Karpas-422 (cell line): ENCODE measurements at places on chromosomes 4 and X.

- DNase-seq = no peak
- peak overlapping the region; percentile 76 for H3K27ac ChIP-seq
- H3K4me1 ChIP-seq = peaks cover 72% of the 10 kb centered on the region
- no peaks in the 10 kb centered on the region for H3K27me3 ChIP-seq
- peaks cover 6% of the 10 kb centered on the region; the same call in 1 of the 2 replicates for H3K36me3 ChIP-seq
- H3K4me3 ChIP-seq = peak overlapping the region; percentile 30; the same call in 1 of the 2 replicates
Measured at GRCh38 chrX:19874391-19875049, 12.9 kb downstream of the SH3KBP1 start.

DNA sequence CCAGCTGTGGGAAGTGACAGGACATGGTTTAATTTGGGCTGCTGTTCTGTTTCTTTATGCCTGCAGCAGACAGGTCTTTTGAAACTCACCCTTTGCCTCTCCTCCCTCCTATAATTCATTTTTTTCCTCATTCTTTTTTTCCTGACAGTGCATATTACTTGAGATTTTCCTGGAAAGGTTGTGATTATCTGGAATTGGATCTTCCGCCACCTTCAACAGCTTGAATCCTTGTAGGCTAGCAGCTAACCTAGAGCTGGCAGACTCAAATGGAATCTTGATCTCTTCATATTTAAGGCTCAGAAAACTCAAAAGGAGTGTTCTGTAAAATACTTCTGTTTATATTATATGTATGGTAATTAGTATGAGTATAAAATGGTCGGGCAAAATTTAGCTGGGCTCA, 49.3 kb upstream of the CLCN4 start:
- no peaks in the 10 kb centered on the region for H3K27me3 ChIP-seq
- peaks cover 17% of the 10 kb centered on the region for H3K4me1 ChIP-seq
- H3K4me3 ChIP-seq = no peak overlapping the region

- no peaks in the 10 kb centered on the region for H3K36me3 ChIP-seq
- H3K4me1 ChIP-seq = peaks cover 5% of the 10 kb centered on the region
- H3K27me3 ChIP-seq = no peaks in the 10 kb centered on the region
- no peak overlapping the region for H3K27ac ChIP-seq
- DNase-seq = no peak
Measured at GRCh38 chrX:85988353-85988752, 59.0 kb downstream of the CHM start.

GRCh38 chrX:20312018-20312417, 45.3 kb upstream of the RPS6KA3 start:
- H3K4me3 ChIP-seq = no peak overlapping the region
- DNase-seq = no peak
- H3K4me1 ChIP-seq = peaks cover 11% of the 10 kb centered on the region
- no peaks in the 10 kb centered on the region for H3K36me3 ChIP-seq
- no peaks in the 10 kb centered on the region for H3K27me3 ChIP-seq

DNA sequence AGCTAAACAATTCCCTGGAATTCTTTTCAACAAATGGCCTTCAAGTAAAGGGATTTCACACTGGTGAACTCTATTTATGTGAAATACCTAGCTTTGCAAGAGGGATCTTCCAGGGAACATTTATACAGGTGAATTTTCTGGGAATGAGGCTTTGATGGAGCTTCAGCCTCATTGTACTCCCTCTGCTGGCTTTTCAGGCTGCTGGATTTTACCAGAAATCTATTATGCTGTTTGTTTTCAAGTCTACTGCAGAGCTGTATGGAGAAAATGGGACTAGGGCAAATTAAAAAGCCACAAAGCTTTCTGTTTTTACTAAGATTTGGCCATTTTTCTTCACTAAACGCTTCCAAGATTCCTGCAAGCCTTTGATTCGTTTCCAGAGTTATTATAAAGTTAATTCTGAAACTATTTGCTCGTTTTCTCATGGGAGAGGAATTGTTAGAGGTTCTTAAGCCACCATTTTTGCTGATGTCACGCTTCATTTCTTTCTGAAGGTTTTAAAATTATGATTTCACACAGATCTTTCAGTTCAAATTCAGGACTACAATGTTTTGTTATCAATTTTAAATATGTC, 31.6 kb downstream of the KDM6A start:
- no peak for DNase-seq
- peak overlapping the region; percentile 53; the same call in 1 of the 2 replicates for H3K4me3 ChIP-seq
- no peaks in the 10 kb centered on the region for H3K36me3 ChIP-seq
- peaks cover 72% of the 10 kb centered on the region for H3K4me1 ChIP-seq
- H3K27me3 ChIP-seq = no peaks in the 10 kb centered on the region

GRCh38 chr4:123256901-123257300, 139.7 kb upstream of the SPRY1 start:
- no peak overlapping the region for H3K4me3 ChIP-seq
- DNase-seq = peak; percentile 17
- peaks cover 9% of the 10 kb centered on the region for H3K4me1 ChIP-seq
- no peak overlapping the region for H3K27ac ChIP-seq

DNA sequence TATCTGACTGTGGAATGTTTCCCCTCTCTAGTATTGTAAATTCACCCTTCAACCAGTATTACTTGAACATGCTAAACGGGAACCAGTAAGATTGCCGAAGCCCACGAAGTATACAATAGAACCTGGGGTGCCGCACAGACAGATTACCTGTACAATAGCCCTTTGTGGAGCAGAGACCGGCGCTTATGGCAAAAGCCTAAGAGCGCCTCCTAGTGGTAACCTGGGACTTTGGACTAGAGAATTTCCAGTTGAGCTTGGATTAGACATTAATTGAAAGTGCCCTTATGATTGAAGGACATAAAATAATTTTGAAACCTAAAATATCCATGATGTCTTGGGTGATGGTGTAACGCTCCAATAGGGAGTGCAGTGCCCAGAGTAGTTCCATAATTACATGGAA, 14.1 kb downstream of the ZNF157 start:
- no peak overlapping the region for H3K4me3 ChIP-seq
- DNase-seq = peak; percentile 91

GRCh38 chr4:92599044-92599443, 295.3 kb downstream of the GRID2 start:
- DNase-seq = no peak
- no peak overlapping the region for H3K4me3 ChIP-seq
- no peaks in the 10 kb centered on the region for H3K27me3 ChIP-seq
- no peaks in the 10 kb centered on the region for H3K36me3 ChIP-seq

DNA sequence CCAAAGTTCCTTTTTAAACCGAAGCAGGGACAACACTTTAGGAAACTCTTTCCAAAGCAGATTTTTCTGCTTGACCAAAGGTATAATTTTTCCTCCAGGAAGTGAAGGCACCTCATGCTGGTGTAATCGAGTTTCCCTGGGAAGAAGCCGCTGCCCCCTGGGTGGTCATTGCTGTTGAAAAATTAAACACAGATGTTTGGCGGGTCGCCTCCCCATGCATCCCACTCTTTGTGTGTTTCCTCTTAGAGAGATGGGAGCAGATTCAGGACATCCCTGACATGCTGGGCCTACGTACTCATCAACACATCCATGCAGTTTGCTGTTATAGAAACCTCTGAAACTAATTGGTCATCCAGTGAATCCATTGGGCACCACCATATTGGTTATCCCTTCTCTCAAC, 179.2 kb upstream of the HCCS start:
- H3K4me3 ChIP-seq = no peak overlapping the region
- H3K4me1 ChIP-seq = no peaks in the 10 kb centered on the region
- H3K27ac ChIP-seq = no peak overlapping the region
- H3K36me3 ChIP-seq = no peaks in the 10 kb centered on the region
- no peaks in the 10 kb centered on the region for H3K27me3 ChIP-seq

GRCh38 chr4:163693211-163693610, 198.7 kb downstream of the TMA16 start:
- H3K4me1 ChIP-seq = no peaks in the 10 kb centered on the region
- H3K27me3 ChIP-seq = no peaks in the 10 kb centered on the region
- H3K4me3 ChIP-seq = no peak overlapping the region
- no peaks in the 10 kb centered on the region for H3K36me3 ChIP-seq

GRCh38 chr4:67765928-67766327, 11.7 kb upstream of the GNRHR start:
- H3K36me3 ChIP-seq = no peaks in the 10 kb centered on the region
- H3K27me3 ChIP-seq = no peaks in the 10 kb centered on the region
- no peaks in the 10 kb centered on the region for H3K4me1 ChIP-seq
- no peak overlapping the region for H3K4me3 ChIP-seq

- no peak overlapping the region for H3K4me3 ChIP-seq
- no peak overlapping the region for H3K27ac ChIP-seq
- DNase-seq = no peak
Measured at GRCh38 chrX:2784026-2784425, 32.2 kb downstream of the XG start.

DNA sequence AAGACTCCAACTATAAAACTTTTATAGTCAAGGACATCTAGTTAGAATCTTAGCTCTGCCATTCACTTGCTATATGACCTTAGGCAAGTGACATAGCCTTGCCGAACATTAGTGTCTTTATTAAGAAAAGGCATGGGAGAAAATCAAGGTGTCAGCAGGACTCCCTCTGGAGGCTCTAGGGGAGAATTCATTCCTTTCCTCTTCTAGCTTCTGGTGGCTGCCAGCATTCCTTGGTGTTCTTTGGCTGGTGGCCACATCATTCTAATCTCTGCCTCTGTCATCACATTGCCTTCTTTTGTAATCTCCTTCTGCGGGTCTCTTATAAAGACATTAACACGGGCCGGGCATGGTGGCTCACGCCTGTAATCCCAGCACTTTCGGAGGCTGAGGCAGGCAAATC, 99.8 kb downstream of the PPP1R2C start:
- no peak for DNase-seq
- H3K27me3 ChIP-seq = no peaks in the 10 kb centered on the region
- H3K4me1 ChIP-seq = no peaks in the 10 kb centered on the region
- no peaks in the 10 kb centered on the region for H3K36me3 ChIP-seq
- no peak overlapping the region for H3K4me3 ChIP-seq

- no peak for DNase-seq
- H3K36me3 ChIP-seq = no peaks in the 10 kb centered on the region
- H3K4me1 ChIP-seq = no peaks in the 10 kb centered on the region
- no peak overlapping the region for H3K4me3 ChIP-seq
- no peaks in the 10 kb centered on the region for H3K27me3 ChIP-seq
- no peak overlapping the region for H3K27ac ChIP-seq
Measured at GRCh38 chr4:74624351-74625151, 169.8 kb downstream of the BTC start.

- H3K27me3 ChIP-seq = peaks cover 5% of the 10 kb centered on the region; the same call in 1 of the 2 replicates
- no peak for DNase-seq
- H3K36me3 ChIP-seq = no peaks in the 10 kb centered on the region; the same call in 1 of the 2 replicates
- H3K4me1 ChIP-seq = peaks cover 51% of the 10 kb centered on the region
Measured at GRCh38 chr4:5895287-5895686, 2.4 kb upstream of the CRMP1 start.

DNA sequence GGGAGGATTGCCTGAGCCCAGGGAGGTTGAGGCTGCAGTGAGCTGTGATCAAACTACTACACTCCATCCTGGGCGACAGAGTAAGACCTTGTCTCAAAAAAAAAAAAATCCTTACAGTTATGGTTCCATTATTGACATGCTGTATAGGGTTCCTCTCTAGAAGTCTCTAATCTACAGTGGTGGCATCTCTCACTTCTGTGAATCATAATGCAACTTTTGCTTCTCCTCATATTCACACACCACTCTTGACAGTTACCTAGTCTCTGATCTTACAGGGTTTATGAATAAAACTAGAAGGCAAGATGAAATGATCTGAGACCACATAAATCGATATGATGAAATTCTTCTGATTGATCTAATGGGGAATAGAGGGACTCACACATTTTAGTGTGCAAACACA, 40.6 kb downstream of the DOCK11 start:
- H3K27me3 ChIP-seq = no peaks in the 10 kb centered on the region
- DNase-seq = no peak
- H3K36me3 ChIP-seq = no peaks in the 10 kb centered on the region
- H3K4me1 ChIP-seq = peaks cover 55% of the 10 kb centered on the region
- peak overlapping the region; percentile 49 for H3K4me3 ChIP-seq

- no peaks in the 10 kb centered on the region for H3K4me1 ChIP-seq
- DNase-seq = no peak
- no peak overlapping the region for H3K4me3 ChIP-seq
- H3K36me3 ChIP-seq = no peaks in the 10 kb centered on the region
- no peak overlapping the region for H3K27ac ChIP-seq
Measured at GRCh38 chr4:57044279-57044678, 65.6 kb downstream of the POLR2B start.

DNA sequence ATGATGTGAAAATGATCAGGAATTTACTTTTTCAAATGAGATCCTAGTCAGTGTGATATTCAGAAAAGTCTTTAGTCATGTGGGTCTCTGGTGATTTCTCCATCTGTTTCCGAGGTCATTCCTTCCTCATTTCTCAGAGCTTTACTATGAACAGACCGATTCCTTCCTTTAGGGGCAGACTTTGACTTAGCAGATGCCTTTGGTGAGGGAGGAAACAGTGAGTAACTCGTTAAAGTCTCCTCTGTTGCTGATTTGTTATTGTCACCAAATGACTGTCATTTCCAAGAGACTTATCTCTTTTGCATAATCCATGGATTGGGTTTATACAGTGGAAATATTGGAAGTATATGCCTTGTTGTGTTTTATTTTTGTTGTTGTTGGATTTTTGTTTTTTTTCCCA, 76.2 kb upstream of the CD99 start:
- H3K36me3 ChIP-seq = peaks cover 44% of the 10 kb centered on the region
- no peaks in the 10 kb centered on the region for H3K27me3 ChIP-seq
- no peak overlapping the region for H3K4me3 ChIP-seq
- DNase-seq = peak; percentile 34
- peaks cover 17% of the 10 kb centered on the region for H3K4me1 ChIP-seq

GRCh38 chr4:104571341-104571740, 76.6 kb upstream of the CXXC4 start:
- H3K36me3 ChIP-seq = no peaks in the 10 kb centered on the region
- H3K27me3 ChIP-seq = no peaks in the 10 kb centered on the region
- H3K27ac ChIP-seq = no peak overlapping the region

DNA sequence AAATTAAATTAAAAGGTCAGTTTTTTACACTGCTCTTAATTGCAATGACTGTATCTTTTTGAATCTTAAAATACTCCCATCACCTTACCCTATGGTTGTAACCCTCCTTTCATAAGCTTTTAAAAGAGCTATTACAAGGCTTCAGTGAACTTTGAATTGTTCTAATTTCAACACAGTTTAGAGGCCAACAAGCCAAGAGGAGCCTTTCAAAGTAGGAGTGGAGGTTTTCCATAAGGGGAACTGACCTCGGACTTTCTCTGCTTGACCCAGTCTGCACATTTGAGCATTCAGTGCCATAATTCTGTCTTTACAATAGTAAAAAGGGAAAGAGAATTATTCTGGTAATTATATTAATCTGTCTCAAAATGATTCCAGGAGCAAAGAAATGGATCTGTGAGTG, 98.9 kb downstream of the PARM1 start:
- DNase-seq = no peak
- H3K4me1 ChIP-seq = peaks cover 65% of the 10 kb centered on the region
- H3K36me3 ChIP-seq = peaks cover 19% of the 10 kb centered on the region
- H3K27me3 ChIP-seq = no peaks in the 10 kb centered on the region

DNA sequence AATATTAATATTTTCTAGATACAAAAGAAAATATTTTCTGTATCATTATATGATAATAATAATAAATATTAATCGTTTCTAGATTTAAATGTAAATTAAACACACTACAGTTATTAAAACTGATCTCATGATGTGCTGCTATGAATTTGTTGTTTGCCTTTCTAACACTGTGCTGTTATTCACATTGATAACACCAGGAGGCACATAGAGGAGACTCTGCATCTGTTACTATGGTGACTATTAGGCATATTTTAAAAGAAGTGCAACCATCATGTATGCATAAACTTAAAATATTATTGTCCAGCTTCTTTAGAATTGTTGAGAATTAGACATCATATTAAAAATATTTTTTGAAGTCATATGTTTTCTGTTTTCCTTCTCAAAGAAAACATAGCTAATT, 11.8 kb upstream of the PDGFC start:
- no peak overlapping the region for H3K27ac ChIP-seq
- no peaks in the 10 kb centered on the region for H3K4me1 ChIP-seq
- H3K4me3 ChIP-seq = no peak overlapping the region
- H3K27me3 ChIP-seq = no peaks in the 10 kb centered on the region
- no peak for DNase-seq
